SJSA1 (cell line): ENCODE measurements at places on chromosomes 7 and 10. TPM values are rescaled to one million over a fixed set of nuclear protein-coding genes. Genes with fewer than 3 reads are reported as not detected.

DNA sequence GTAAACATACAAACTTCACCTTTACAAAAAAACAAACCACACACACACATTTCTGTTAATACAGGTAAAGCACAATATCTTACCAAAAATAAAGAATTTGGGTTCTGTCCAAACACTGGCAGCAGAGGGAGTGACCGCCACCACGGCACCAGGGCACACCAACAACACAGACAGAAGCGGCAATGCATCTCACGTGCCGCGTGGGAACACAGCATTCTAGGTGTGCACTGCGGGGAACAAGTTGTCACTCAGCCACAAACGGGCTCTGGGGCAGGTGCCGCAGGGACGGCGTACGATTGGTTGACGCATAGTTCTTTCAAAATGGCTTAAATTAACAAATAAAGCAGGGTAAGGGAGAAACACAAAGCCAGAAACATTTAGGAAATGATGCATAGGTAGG lies 22.3 kb downstream of the PDGFA start:
- no peak for DNase-seq

DNA sequence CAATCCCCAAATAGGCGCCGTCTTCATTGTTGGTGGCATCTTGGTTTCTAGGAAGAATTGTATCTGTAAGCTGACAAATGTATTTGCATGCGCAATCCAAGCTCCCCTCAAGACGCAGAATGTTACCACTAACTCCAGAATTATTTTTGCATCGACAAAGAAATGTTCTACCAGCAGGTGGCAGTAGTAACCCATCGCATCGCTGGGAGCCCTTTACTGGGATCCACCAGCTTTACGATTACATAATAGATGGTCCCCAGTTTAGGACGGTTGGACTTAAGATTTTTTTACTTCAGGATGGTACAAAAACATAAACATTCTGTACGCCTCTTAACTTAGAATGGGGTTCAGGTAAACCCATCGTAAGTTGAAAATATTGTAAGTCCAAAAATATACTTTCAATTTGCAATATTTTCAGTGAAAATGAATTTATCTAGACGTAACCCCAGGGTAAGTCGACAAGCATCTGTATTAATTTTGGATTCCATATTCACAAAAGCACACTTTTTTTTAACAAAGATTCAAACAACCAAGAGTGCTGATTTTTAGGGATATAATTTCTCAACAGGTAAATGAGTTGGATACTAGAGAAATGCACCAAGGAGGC lies 114.0 kb upstream of the COBL start:
- DNase-seq = no peak

- DNase-seq = no peak
Measured at GRCh38 chr7:216360-217300, 24.3 kb downstream of the FAM20C start.

- DNase-seq = no peak
Measured at GRCh38 chr7:100585511-100586265, at the start of gene LRCH4. TSS of gene LRCH4 (minus strand) at chr7:100586129. CDS start at chr7:100586100, 29 bp downstream.

DNA sequence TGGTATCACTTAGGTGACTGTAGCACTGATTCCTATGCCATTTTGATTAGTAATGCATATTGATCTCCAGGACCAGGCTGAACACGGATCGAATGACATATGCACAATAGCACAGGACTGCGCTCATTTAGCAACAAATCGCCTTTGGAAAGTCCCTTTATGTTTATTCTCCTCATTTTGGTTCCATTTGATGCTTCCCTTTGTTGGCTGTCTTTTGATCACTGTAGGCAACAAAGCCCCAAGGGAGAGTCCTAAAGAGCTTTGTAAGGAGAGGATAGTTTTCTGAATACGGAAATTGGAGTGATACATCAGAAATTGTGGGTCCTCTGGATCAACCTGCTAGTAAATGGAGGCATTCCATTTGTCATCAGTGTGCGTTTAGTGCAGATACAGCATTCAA lies 1111.4 kb downstream of the SORCS1 start:
- no peak for DNase-seq

GRCh38 chr7:110877016-110877415 lies 213.9 kb upstream of the LRRN3 start:
- DNase-seq = no peak

DNA sequence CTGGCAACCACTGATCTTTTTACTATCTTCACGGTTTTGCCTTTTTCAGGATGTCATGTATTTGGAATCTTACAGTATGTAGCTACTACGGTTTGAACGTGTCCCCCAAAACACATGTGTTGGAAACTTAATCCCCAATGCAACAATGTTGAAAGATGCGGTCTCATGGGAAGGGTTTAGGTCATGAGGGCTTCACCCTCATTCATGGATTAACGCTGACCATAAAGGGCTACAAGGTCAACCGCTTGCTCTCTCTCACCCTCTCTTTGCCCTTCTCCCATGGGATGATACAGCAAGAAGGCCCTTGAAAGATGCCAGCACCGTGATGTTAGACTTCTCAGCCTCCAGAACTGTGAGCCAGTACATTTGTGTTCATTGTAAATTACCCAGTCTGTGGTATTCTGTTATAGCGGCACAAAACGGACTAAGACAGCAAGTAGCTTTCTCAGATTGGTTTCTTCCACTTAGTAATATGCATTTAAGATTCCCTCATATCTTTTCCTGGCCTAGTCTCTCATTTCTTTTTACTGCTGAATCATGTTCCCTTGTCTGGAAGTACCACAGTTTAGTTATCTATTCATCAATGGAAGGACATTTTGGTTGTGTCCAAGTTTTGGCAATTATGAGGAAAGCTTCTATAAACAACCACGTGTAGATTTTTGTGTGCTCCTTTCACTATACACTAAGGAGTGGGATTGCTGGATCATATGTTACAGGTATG lies 3.0 kb upstream of the CRYGN start:
- DNase-seq = no peak

- DNase-seq = no peak
Measured at GRCh38 chr7:89223900-89224395, 428.4 kb upstream of the TEX47 start.

- DNase-seq = no peak
Measured at GRCh38 chr7:72538856-72539255, 126.7 kb upstream of the CALN1 start.

DNA sequence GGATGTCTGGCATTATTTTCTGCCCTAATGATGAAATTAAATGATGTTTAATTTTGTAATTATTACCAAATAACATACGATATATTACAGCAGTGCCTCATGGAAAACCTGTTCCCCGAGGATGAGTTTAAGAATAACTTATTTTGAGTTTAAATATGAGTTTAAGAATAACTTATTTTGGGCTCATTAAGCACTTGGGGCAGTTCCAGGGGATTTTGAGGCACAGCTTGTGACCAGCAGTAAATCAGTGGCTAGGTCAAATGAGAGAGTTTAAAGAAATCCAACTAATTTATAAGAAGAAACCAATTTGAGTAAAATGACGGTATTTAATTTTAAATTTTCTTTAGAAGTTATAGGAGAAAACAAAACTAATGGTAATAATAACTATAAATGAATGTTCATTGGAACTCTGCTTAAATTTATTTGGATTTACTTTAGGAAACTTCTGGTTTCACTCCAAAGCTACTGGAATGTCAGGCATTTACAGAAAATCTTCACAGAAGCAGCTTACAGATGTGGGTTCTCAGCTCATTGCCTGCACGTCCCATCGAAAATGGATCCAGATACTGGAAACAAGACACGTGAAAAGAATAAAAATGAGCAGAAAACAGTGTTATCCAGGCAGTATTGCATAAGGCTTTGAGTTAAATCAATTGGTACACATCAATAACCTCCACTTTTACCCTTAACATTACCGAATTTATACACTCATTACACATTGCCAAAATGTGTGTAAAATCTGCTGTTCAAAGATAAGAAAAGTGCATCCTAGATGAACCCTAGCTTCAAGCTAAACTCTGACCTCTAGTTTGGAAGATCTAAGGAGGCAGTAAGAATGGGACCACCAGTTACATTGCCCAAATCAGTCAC lies 784.5 kb upstream of the IGFBP3 start:
- no peak for DNase-seq

DNA sequence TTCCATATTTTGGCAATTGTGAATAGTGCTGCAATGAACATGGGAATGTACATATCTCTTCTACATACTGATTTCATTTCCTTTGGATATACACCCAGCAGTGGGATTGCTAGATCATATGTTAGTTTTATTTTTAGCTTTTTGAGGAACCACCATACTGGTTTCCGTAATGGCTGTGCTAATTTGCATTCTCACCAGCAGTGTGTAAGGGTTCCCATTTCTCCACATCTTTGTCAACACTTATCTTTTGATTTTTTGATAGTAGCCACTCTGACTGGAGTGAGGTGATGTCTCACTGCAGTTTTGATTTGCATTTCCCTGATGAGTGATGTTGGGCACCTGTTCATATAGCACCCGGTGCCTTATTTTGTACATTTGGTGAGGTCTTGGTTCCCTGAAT lies 519.6 kb downstream of the REEP3 start:
- no peak for DNase-seq

DNA sequence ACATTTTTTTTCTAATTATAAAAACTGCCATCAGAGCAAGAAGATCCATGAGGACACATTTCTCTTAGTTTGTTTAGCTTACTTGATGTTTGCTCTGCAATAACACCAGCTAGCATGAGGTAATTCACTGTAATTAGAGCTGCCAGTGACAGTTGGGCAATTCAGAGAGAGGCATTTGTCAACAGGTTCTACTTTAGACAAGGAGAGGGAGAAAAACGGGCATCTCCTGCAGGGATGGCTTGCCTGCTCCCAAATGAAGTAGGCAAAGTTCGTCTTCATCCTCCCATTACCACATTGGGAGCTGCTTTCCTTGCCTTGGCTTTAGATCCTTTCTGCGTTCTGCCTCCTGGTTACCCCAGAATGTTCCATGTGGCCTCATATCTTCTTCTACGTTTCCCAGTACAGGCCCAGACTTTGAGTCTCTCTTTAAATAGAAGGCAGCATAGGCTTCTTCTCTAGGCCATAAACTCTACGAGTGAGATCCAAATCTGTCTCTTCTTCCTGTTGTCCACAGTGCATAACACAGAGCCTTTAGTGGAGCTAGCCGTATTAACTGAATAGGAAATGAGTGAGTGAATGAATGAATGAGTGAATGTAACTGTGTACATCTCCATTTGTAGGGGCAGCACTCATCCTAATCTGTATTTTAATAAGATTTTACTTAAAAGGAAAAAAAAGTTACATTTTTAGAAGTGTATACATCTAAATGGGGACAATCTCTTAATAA lies 21.2 kb downstream of the ASB15 start:
- DNase-seq = no peak

DNA sequence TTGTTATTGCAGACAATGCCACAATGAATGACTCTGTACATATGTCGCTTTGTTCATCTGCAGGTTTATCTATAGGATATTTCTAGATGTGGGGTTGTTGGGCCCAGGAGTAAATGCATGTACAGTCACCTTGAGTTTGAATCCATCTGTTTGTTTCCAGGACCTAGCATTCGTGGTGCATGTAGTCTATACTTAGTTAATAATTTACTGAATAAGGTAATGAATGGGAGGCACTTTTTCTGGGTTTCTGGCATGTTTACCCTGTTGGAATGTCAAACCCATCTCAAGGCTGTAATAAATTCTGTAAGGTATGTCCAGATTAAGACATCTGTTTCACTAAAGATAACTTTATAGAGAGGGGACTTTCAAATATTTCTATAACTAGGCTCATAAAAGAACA lies 23.5 kb downstream of the HECTD2 start:
- no peak for DNase-seq

- no peak for DNase-seq
Measured at GRCh38 chr7:101736084-101736483, 81.3 kb upstream of the CUX1 start.

DNA sequence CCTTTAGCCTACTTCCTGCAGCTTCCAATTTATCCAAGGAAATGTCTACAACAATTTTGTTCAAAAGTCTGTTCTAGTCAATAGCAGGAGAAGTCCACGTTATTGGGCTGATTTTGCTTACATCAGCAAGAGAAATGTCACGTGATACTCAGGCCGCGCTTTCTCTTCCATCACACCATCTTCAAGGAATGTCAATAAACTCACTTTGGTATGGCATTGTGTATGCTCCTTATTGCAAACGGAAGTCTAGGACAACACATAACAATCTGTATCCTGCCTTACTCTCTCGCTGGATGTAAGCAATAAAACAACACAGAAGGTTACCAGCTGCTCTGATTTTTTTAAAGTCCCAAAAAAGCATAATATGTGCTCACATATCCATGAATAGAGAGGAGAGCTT lies 17.1 kb upstream of the STK17A start:
- DNase-seq = peak; percentile 58

- DNase-seq = no peak
Measured at GRCh38 chr10:63718006-63718405, 196.8 kb downstream of the REEP3 start.

DNA sequence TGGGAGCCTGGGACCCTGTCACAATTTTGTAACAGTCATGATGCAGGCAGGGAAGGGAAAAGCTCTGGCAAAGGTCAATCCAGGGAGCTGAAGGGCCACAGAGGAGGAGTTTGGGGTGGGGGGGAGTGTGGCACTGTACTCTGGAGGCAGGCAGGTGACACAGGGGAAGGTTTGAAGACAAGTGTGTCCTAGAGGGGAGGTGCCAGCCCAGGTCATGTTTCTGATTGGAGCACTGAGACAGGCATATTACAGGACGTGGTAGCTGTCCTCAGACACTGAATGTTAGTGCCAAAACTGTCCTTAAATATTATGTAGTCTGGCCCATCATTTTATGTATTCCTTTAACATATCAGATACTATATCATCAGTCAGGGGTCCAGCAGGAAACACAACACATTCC lies 75.6 kb upstream of the LRRC4 start:
- no peak for DNase-seq

GRCh38 chr10:102645741-102646609 lies 1.7 kb downstream of the TRIM8 start:
- peak; percentile 95 for DNase-seq

Gene WAPL
- 38.7 and 50.2 TPM in 2 replicates for total RNA-seq

Gene CALN1
- total RNA-seq = not detected in 2 replicates

Gene TEX36
- total RNA-seq = not detected in 2 replicates

Gene SFRP4
- total RNA-seq = 0.13 TPM in 1 of 2 replicates, not detected in the other

Gene RGR
- not detected in 2 replicates for total RNA-seq

Gene TMEM270
- not detected in 2 replicates for total RNA-seq

Gene STK31
- 0.06 and 0.58 TPM in 2 replicates for total RNA-seq

Gene AKR1C1
- total RNA-seq = 0.81 and 1.4 TPM in 2 replicates

Gene ANLN
- total RNA-seq = 298 and 397 TPM in 2 replicates

Gene LIPK
- not detected in 2 replicates for total RNA-seq

Gene CPXM2
- not detected in 2 replicates for total RNA-seq

Gene PLEKHS1
- total RNA-seq = 0.03 TPM in 1 of 2 replicates, not detected in the other

Gene GPR146
- total RNA-seq = 0.08 and 0.72 TPM in 2 replicates

Gene LIPJ
- total RNA-seq = not detected in 2 replicates
